ENCODE measurements at places on chromosomes 6 and 20.

DNA sequence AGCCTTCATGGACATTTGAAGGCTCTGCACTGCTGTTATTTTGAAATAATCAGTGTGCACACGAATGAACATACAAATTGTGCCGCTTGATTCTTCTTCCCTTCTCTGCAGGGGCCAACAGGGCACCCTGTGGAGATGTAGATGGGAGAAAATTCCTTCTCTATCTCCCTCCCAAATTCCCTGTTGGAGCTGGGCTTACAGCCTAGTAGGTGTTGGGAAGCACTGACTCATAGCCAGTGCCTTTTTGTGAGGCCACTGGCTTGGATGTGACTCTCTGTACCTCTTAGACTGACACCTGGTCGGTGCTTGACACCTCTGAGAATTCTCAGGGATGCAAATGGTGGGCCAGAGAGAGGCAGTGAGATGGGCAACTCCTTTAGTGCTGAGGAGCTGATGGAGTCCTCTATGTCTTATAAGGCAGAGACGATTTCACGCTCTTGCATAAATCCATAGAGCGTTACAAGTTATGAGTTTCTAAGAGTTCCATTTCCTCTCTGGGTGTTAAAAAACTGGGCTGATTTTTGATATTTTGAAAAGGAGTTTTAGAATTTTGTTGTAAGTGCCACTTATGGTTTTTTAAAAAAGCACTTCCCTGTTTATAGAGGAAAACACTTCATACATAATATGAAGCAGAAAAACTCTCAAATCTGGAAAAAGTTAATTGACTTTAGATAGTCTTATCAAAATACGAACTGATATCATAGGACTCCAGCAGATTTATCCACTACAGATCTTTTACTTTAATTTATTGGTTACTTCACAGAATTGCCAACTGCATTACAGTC is 89.8 kb upstream of the MAP3K7 start:
- DNase-seq, result no peak

DNA sequence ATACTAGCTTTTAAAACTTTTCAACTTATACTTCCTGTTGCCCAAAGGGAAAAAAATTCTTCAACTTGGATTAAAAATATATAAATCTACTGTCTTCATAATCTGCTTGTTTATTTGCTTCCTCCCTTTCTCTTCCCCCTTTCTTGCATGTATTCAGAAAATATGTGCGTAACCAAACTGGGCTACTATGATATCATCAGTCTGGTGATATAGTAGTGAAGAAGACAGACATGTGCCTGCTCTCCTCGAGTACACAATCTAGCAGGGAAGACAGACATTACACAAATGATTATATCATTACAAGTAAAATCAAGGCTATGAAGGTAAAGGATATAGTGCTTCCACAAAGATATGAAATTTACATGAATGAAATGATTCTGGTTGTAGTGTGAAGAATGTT is 31.0 kb downstream of the IBTK start:
- DNase-seq, result no peak

GRCh38 chr20:8431538-8432434 is 299.7 kb downstream of the PLCB1 start:
- DNase-seq, result no peak

DNA sequence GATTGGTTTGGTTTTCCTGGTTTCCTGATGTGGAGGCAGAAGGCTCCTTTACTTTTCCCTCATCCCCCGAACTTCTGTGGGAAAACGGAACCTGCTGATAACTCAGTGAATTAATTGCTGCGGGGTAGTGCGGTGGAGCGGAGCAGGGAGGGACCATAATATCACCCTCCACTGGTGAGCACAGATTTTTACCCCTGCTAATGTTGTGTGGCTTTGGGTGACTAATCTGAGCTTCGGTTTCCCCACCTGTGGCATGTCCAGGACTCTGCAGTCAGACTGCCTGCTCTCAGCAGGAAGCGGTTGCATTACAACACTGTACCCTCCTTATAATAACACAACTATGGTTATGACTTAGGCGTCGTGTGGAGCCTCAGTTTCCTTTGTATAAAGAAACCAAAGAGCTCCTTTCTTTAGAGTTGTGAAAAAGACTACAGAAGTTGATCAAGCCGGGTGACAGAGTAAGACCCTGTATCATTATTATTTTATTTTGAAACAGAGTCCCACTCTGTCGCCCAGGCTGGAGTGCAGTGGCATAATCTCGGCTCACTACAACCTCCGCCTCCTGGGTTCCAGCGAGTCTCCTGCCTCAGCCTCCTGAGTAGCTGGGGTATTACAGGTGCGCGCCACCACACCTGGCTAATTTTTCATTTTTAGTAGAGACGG is 2.2 kb upstream of the ID1 start:
- peak; percentile 59 for DNase-seq

- no peak for DNase-seq
These were observed 77.9 kb upstream of the CDH4 start for GRCh38 chr20:61173961-61174725.

DNA sequence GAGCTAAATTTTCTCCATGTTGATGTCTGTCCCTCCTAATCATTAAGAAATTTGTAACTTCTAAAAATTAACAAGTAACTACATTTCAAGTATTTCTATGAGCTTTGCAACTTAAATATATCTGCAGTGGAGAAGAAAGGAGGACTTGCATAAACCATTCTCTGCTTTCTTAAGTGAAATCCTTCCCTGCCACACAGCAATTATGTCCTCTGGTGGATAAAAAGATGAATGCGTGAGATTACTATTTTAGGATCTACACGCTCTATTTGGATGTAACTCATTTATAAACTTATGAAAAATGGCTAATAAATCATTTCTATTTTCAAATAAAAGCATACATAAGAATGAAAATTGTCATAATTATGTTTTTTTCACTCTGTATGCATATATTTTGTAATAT is 338.0 kb upstream of the PTCHD4 start:
- DNase-seq, result no peak

DNA sequence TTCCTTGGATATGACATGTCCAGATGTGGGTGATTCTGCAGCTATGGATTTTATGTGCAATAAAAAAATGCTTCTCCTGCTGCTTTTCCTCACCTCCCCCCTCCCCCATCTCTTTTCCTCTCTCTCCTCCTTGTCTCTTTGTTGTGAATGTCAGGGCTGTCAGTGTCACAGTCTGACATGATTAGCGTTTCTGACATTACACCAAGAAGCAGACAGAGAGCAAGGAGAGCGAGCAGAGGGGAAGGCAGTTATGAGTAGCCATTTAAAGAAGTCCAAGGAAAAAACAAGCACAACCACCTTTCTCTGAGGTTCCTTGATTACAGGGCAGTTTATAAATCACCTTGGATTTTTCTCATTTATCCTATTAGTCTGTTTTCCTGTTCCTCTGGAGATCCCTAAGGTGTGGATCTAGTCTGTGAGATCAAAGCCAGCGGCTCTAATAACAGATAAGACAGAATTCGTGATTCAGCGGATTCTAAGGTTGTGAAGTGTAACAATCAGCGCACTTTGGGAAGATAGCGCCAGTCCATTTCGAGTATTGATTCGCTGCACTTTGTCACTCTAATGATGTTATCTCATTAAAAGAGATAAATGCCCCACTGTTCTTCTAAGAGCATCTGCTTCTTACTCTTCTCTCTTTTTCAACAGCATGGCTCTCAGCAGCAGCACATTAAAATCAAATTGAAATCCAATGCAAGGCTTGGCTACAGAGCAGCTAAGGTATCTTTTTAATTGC is 101.4 kb downstream of the BACH2 start:
- DNase-seq, result no peak

GRCh38 chr20:18585134-18585533 is 2.7 kb upstream of the DTD1 start:
- DNase-seq, result no peak

Data from CD4-positive, alpha-beta T cell treated with Interleukin-10 for 1 hour (primary cell).